ENCODE measurements at places on chromosomes 2 and 18.

- DNase-seq, result no peak
Measured at GRCh38 chr2:240960309-240960970, 38.0 kb upstream of the SNED1 start.

GRCh38 chr18:56565046-56565445 lies 73.3 kb downstream of the TXNL1 start:
- no peak for DNase-seq

DNA sequence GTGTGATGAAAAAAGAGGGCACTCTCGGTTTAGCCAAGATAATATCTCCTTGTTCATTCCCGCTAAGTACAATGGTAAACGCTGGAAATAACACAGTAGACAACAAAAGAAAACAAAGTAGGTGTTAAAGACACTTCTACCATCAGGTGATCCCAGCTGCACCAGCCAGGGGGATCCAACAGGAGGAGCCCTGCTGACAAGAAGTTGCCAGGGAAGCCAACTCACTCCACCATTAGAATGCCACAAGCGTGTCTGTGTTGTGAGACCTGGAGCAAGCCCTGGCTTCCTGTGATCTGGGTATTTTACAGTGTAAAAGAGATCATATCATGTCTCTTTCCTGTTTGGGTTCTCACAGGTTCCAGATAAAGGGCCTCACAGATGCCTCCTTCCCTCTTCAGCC lies 117.0 kb downstream of the GRB14 start:
- DNase-seq, result no peak

DNA sequence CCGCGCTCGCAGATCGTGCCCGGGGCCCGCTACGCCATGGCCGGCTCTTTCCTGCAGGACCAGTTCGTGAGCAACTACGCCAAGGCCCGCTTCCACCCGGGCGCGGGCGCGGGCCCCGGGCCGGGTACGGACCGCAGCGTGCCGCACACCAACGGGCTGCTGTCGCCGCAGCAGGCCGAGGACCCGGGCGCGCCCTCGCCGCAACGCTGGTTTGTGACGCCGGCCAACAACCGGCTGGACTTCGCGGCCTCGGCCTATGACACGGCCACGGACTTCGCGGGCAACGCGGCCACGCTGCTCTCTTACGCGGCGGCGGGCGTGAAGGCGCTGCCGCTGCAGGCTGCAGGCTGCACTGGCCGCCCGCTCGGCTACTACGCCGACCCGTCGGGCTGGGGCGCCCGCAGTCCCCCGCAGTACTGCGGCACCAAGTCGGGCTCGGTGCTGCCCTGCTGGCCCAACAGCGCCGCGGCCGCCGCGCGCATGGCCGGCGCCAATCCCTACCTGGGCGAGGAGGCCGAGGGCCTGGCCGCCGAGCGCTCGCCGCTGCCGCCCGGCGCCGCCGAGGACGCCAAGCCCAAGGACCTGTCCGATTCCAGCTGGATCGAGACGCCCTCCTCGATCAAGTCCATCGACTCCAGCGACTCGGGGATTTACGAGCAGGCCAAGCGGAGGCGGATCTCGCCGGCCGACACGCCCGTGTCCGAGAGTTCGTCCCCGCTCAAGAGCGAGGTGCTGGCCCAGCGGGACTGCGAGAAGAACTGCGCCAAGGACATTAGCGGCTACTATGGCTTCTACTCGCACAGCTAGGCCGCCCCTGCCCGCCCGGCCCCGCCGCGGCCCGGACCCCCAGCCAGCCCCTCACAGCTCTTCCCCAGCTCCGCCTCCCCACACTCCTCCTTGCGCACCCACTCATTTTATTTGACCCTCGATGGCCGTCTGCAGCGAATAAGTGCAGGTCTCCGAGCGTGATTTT lies 7.6 kb downstream of the TBR1 start:
- DNase-seq, result no peak

DNA sequence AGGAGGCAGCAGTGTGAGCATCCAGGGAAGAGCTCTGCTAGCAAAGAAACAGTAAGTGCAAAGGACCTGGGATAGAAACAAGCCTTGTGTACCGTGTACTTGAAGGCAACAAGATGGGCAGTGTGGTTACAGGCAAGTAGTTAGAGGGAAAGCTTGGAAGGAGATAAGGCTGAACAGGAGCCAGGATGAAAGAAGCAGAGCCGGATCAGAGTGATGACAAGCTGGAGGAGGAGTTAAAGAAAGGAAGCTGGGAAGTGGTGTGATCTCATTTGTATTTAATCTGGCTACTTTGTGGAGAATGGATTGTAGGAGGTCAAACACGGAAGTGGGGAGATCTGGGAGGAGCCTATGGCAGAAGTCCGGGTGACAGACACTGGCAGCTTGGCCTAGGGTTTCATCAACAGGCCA lies 44.7 kb upstream of the VPS54 start:
- DNase-seq, result no peak

All from activated T-helper 1 cell treated with anti-CD3 and anti-CD28 coated beads, Interleukin-2, amount 50 U/mL, for 16 hours (primary cell).